Activated naive CD4-positive, alpha-beta T cell treated with anti-CD3 and anti-CD28 coated beads, Interleukin-2, amount 10 ng/mL, durations not matched to agents 5 hours and 36 hours (primary cell): ENCODE measurements at places on chromosomes 13 and 19. TPM values are rescaled to one million over a fixed set of nuclear protein-coding genes. Genes with fewer than 3 reads are reported as not detected.

NOVA2 gene
- total RNA-seq = 0.18 TPM

SLC10A2 gene
- not detected for total RNA-seq

KLK4 gene
- not detected for total RNA-seq

ZNF772 gene
- 10.9 TPM for total RNA-seq

TPT1 gene
- total RNA-seq = 8,858 TPM

LILRB3 gene
- total RNA-seq = 4.8 TPM

PVR gene
- total RNA-seq = 2.9 TPM

TNFRSF19 gene
- not detected for total RNA-seq

ALOX5AP gene
- total RNA-seq = 40.8 TPM

TDRD12 gene
- 0.40 TPM for total RNA-seq
